MG63 (cell line): ENCODE measurements at places on chromosomes 16 and 17. TPM values are rescaled to one million over a fixed set of nuclear protein-coding genes. Genes with fewer than 3 reads are reported as not detected.

DNA sequence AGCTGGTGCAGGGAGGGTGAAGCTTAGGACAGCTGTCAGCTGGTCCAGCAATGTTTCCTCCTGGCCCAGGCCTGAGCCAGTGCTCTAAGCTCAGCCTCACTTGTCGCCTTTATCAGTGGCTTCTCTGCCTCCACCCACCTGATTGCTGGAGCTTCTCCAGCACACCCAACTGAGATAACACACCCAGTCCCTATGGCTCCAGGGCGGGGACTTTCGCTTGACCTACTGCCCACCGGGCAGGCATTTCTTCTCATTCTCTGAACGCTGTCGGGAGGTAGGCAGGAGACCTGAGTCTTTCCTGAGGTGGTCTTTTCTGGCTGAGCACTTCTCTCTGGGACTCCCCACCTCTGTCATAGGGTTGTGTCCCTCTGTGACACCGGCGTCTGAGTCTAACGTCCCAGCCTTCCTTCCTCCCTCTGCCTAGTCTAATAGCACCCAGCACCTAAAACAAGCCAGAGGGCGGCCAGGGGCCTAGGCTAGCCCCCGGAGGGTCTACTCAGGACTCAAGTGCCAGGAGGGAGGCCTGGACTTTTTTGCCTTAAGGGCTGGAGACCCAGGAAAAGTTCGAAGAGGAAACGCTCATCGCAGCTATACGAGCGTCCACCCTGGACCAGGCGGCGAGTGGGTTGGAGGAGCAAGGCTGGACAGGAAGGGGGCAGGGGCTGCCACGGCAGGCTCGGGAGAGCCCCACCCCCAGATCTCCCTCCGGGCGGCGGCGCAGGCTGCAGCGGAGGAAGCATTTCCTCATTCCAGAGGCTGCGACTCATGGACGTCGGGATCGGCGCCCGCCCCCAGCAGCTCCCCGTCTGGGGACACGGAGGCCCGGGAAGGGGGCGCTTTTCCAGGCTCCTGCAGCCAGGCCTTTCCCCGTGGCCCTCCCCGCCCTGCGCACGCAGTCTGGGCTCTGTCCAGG is 756 bp downstream of the TAX1BP3 start:
- DNase-seq: peak; percentile 88

GRCh38 chr17:68704871-68705713 is 103.9 kb upstream of the FAM20A start:
- DNase-seq: peak; percentile 52

- no peak for DNase-seq
Measured at GRCh38 chr16:8026450-8026849, 563.9 kb downstream of the TMEM114 start.

- DNase-seq: no peak
Measured at GRCh38 chr16:87311387-87311786, 5.8 kb downstream of the C16orf95 start.

GRCh38 chr17:13410874-13411273 is 190.9 kb downstream of the HS3ST3A1 start:
- no peak for DNase-seq

- no peak for DNase-seq
Measured at GRCh38 chr16:75222271-75222783, 3.5 kb downstream of the CTRB1 start.

DNA sequence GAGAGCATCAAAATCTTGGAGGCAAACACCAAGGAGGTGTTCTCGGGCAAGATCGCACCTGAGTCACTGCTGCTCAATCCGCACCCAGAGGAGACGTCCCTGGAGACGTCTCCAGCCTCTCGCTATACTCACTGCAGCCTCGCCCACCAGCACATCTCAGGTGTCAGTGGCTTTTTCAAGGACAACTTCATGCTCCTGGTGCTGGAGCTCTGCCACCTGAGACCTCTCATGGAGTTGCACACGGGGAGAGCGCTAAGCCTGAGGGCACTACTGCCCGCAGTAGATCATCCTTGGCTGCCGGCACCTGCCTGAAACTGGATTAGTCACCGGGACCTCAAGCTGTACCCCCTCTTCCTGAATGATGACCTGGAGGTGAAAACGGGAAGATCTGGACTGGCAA is 2.6 kb upstream of the MBTPS1 start:
- DNase-seq: no peak

GRCh38 chr16:78461087-78461486 is 361.6 kb downstream of the WWOX start:
- DNase-seq: no peak

Gene CCL7
- not detected in 2 replicates for total RNA-seq

Gene C1QTNF8
- not detected in 2 replicates for total RNA-seq

GRCh38 chr17:19410875-19411620 is at the start of gene RNF112:
Gene RNF112 (plus strand): TSS chr17:19411232. CDS start chr17:19411409, 177 bp downstream.
- no peak for DNase-seq

DNA sequence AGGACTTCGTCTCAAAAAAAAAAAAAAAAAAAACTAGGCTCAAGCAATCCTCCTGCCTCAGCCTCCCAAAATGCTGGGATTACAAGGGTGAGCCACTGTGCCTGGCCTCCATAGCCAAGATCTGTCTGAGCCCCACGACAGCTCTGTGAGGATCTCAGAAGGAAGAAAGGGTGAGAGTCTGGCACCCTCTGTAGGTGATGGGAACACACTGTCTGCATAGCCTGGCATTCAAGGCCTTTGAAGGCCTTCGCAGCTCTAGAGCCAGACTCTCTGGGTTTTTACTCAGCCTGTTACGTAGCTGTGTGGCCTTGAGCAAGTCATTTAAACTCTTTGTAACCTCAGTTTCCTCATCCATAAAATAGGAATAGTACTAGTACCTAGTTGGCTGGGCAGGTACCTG is 6.3 kb upstream of the XPO6 start:
- DNase-seq: peak; percentile 53

DNA sequence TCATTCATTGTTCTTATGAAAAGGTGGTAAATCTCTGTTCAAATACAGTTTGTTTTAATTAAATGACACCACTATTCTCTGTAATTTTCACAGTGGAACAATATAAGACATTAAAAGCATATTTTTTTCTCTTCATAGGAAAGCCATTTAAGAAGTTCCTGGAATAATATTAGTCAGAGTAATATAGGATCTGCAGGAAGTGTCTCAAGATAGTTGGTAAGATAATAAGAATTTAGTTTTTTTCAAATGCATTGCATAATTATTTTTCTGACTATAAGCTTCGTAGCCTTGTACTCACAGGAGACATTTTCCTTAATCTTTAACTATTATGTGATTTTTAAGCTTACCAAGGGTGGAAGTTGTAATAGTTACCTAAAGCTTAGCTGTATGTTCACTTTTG is 16.9 kb downstream of the STXBP4 start:
- DNase-seq: no peak

DNA sequence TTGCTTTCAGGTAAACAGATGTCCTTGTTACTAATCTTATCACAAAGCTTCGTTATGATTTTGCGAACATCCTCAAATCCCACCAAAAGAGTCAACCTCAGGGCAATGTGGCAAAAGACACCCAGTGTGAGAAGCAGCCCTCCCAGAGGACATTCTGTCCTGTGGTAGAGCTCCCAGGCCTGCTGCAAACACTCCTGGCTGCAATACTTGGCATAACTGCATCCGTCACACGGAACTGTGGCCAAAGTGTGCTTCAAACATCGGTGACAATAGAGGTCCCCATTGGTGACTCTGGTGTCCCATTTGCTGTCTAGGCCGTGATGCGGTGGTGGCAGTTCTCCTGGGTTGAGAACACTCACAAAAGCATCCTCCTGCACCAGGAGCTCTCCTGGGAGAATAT is 29.5 kb downstream of the SMYD4 start:
- DNase-seq: no peak

DNA sequence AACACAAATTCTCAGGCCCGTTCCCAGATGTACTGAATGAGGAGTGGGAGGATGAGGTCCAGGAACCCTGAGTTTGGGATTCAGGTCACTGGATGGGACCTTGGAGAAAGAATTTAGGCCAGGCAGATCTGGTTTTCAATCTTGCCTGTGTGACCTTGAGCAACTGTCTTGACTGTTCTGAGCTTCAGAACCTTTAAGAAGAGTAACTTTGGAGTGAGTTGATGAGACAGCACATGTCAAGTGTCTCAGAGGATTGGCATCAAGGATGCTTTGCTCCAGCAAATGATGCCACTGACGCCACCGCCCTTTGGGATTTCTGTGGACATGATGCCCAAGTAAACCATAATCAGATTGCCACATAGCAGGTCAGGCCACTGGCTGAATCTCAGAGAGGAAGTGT is 56.2 kb upstream of the DNAJA2 start:
- DNase-seq: no peak

GRCh38 chr16:10868596-10869469 is 8.2 kb upstream of the CIITA start:
- no peak for DNase-seq

Gene GP2
- total RNA-seq: not detected in 2 replicates

Gene PPP1R9B
- total RNA-seq: 56.1 and 68.2 TPM in 2 replicates

Gene OR2C1
- not detected in 2 replicates for total RNA-seq

DNA sequence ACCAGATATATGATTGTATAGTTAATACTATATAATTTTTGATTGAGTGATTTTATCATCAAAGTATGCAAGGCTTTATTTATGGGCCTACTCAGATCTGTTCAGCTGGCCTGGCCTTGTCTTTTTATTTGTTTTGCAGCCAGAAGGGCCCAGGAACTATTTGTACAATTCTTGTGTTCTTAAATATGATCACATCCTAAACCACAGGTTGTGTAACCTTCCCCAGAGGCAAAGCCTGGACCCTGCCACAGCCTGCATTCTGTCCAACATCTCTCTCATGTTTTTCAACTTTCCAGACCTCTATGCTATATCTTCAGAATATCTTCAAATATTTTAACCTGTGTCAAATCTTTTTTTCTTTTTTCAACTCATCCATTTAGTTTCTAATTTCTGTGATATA is 410.4 kb upstream of the MON1B start:
- DNase-seq: no peak

DNA sequence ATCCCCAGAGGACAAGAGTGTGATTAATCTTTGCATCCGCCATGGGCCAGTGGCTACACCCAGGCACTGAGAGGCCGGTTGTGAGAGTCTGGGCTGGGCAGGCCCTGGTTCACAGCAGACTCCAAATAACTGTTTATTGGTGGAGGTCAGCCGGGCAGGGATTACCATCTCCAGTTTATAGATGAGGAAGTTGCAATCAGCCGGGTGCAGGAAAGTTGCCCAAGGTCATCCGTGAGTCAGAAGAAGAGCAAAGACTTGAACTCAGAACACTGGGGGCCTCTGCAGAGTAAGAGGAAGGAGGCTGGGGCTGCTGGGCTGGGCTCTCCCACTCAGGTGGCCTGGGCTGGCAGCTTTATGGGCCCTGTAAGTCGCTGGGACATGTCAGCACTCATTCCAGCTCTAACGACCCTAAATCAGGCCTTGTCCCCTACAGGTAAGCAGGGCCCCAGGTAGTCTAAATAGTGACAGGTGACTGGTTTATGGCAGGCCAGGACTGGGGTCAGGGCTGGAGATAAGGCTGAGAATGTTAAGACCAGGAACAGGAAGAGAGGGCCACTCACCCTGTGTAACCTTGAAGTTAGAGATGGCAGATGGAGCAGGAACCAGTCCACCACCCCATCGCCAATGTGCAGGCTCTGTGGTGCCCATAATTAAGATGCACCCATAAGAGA is 2.1 kb upstream of the CA4 start:
- no peak for DNase-seq

DNA sequence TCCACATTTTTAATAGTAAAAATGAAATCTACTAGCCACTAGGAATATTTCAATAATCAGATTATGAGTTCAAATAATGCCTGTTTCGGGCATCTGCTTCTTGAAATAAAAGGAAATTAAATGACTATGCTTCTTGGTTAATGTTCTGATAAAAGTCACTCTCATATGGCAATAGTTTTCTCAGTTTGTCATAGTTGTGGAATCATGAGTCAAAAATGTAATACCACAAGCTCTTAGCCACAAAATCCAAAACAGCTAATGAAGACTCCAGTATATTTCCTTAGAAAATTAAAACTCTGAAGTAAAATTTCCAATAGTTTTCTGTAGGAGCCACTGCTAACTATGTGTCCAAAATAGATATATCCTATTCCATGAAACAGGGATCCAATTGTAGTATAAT is 676.3 kb upstream of the CDH8 start:
- DNase-seq: no peak

DNA sequence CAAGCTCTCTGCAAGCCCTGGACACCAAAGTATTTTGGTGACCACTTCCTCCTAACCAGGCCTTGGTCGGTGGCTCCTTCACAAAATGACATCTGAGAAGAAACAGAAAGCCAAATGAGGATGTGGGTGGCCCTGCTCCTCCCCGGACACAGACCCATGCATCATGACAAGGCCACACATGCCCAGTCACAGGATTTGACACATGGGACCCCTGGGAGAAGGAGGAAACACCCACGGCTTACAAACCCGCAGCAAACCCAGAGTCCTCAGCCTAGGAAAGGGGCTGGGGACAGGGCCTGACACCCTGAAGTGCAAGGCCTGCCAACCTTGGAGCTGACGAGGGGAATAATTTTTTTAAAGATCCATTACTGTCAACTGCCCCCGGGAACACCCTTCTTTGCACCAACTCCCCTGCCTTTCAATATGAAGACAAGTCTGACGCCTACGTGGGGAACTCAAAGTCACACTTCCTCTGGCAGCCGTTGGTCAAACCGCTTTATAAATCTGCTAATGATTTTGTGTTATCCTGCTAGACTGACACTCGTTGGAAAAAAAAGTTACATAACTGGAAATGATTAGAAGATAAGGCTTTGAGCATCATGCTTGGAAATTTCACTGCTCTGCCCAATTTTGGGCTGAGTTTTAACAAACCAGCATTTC is 41.3 kb downstream of the GAS7 start:
- DNase-seq: no peak

DNA sequence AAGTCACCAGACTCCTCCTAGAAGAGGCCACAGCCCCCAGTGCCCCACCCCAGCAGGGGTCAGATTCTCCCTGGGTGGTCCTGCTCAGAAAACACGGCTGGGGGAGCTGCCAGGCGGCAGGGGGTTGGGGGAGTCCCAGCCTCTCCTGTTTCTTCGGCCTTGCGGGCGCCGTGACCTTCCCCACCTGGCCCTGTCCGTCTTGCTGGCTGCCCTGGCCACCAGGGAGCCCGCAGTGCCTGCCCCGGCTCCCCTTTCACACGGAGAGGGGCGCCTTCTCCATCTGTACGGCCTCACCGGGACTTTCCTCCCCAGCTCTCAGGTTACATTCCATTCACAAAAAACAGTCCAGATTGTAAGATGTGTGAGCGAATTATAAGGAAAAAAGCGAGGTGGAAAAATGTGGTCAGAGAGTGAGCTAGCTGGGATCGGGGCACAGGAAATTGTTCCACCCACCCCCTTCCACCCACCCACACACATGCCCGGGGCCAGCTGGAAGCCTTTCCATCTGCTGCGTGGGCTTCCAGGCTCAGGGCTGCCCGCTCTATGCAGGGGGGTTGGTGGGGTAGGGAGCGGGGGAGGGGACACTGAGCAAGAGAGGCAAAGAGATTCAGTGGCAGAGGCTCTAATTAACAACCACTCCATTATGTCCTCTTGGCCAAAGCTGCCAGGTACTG is 14.6 kb upstream of the CIBAR2 start:
- DNase-seq: peak; percentile 71

GRCh38 chr16:71933913-71934695 is 38.8 kb downstream of the IST1 start:
- DNase-seq: peak; percentile 27

Gene CCDC154
- total RNA-seq: 2.9 and 5.6 TPM in 2 replicates
